ENCODE measurements at places on chromosomes 4 and X. TPM values are rescaled to one million over a fixed set of nuclear protein-coding genes. Genes with fewer than 3 reads are reported as not detected.
A peak's percentile ranks its signal among the peaks of the same experiment; 100 is the strongest.

- no peaks in the 10 kb centered on the region for H3K36me3 ChIP-seq
- no peak overlapping the region for H3K4me3 ChIP-seq
- DNase-seq, result no peak
- no peaks in the 10 kb centered on the region for H3K4me1 ChIP-seq
- no peaks in the 10 kb centered on the region for H3K27me3 ChIP-seq
Measured at GRCh38 chr4:119197772-119198212, 14.7 kb upstream of the USP53 start.

Gene GUCY1A1
- not detected for total RNA-seq

Gene LGI2
- not detected for total RNA-seq

DNA sequence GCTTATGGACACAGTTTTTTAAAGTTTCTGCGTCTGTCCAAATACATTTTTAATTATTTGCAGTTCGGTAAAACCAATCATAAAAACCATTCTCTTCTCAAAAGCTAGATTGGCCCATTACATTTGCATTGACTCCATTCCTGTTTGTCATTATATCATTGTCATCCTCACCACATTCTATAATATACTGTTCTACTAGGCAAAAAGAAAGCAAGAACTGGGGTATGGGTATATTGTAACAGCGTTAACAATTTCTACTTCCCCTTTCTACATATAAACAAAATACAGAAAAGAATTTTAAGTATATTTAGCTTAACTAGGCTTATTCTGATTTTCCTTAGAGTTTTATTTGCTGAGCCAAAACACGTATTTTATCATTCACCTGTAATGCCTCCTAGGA is 91.8 kb downstream of the RAP1GDS1 start:
- no peaks in the 10 kb centered on the region for H3K4me1 ChIP-seq
- no peak for DNase-seq
- H3K27ac ChIP-seq, result no peak overlapping the region
- no peaks in the 10 kb centered on the region for H3K27me3 ChIP-seq
- no peak overlapping the region for H3K4me3 ChIP-seq
- H3K36me3 ChIP-seq, result peaks cover 14% of the 10 kb centered on the region

- H3K36me3 ChIP-seq, result no peaks in the 10 kb centered on the region
- H3K4me3 ChIP-seq, result no peak overlapping the region
- no peak for DNase-seq
- H3K27ac ChIP-seq, result no peak overlapping the region
- H3K27me3 ChIP-seq, result no peaks in the 10 kb centered on the region
Measured at GRCh38 chr4:85555206-85555605, 80.3 kb downstream of the ARHGAP24 start.

Gene SYTL5
- total RNA-seq, result not detected

DNA sequence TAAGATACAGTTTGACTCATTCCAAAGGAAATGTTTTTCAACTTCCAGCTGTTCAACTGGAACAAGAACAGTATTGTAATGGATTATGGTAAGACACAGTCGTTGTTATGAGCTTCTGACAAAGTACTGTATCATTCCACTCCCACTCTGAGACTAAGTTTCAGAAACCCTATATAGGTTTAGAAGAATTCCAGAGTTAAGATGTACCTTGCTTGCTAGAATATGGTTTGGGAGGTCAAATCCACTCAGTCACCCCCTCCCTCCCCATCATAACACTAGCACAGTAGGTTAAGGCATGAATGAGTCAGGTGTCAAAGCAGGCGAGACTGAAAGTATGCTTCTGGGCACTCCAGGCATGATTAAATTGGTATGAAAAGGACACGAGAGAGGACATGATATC is 339.7 kb downstream of the DMD start:
- DNase-seq, result no peak
- no peaks in the 10 kb centered on the region for H3K4me1 ChIP-seq
- no peak overlapping the region for H3K27ac ChIP-seq
- H3K27me3 ChIP-seq, result no peaks in the 10 kb centered on the region

GRCh38 chrX:2650865-2651264 is 40.2 kb upstream of the CD99 start:
- DNase-seq, result no peak
- H3K4me3 ChIP-seq, result no peak overlapping the region
- H3K36me3 ChIP-seq, result peaks cover 4% of the 10 kb centered on the region
- H3K4me1 ChIP-seq, result no peaks in the 10 kb centered on the region

Gene PPP1R3F
- 9.1 TPM for total RNA-seq

Gene CC2D2A
- total RNA-seq, result not detected

DNA sequence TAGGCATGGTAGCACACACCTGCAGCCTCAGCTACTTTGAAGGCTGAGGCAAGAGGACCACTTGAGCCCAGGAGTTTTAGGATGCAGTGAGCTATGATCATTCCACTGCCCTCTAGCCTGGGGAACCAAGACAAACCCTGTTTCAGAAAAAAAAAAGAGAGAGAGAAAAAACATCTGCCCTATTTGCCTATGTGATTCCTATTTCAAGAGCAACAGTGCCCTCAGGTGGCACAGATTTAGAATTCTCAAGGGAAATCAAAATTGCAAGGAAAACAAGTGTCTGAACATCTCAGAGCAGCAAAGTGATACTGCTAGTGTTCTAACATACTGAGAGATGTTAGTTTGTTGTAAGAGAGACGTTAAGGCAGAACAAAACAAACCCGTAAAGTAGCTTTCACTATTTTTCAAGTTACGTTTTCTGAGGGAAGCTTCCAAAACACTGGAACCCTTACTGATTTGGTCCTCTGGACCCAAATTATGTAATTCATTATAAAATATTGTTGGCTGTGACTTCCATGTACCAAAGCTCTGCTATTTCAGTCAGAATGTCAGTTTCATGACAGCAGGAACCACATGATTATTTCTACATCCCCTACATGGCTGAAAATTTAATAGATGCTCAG is 7.9 kb downstream of the BDH2 start:
- peaks cover 37% of the 10 kb centered on the region for H3K36me3 ChIP-seq
- H3K4me1 ChIP-seq, result no peaks in the 10 kb centered on the region
- no peaks in the 10 kb centered on the region for H3K27me3 ChIP-seq

Gene FTSJ1
- total RNA-seq, result 60.0 TPM

Gene BEX2
- 46.4 TPM for total RNA-seq

DNA sequence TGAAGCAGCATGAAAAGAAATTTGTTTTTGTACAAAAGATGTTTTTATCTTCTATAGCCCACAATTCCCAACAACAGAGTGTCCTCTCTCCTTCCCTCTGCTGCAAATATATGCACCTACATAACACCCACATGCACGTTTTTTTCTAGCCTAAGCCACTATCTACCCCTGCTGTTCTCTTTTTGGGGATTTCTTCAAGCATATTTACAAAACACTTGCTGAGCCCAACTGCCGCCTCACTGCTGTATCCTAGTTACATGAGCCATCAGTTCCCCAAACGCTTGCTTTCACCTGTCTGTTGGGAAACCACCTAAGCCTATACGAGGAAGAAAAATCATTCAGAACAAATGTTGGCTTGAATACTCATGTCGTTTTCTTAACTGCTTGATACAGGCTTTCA is 127.2 kb downstream of the CHRNA9 start:
- H3K4me3 ChIP-seq, result no peak overlapping the region
- peak; percentile 28 for DNase-seq
- H3K27ac ChIP-seq, result no peak overlapping the region
- H3K4me1 ChIP-seq, result no peaks in the 10 kb centered on the region
- H3K36me3 ChIP-seq, result no peaks in the 10 kb centered on the region
- H3K27me3 ChIP-seq, result no peaks in the 10 kb centered on the region

Gene SNCA
- total RNA-seq, result not detected

DNA sequence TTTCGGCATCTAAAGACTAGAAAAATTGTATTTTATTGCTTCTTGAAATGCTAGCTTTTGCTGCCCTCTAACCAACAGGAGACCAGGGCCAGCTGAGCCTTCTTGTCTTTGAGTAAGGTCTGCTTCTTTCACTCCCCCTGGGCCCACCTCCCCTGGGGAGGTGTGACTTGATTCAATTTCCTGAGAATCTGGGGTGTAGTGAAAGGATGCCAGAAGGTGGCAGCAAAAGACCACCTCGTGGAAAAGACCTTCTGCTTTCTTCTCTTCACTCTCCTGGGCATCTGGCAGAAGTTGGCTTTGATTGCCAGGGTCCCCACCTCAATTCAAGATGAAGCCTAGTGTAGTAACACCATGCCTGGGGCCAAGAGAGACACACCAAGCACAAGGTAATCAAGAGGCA is 96.5 kb upstream of the MAOA start:
- no peak overlapping the region for H3K4me3 ChIP-seq
- DNase-seq, result peak; percentile 2
- no peaks in the 10 kb centered on the region for H3K36me3 ChIP-seq

Gene MTNR1A
- total RNA-seq, result not detected

Gene CLDN22
- not detected for total RNA-seq

- H3K27ac ChIP-seq, result no peak overlapping the region
- H3K4me1 ChIP-seq, result no peaks in the 10 kb centered on the region
- no peak overlapping the region for H3K4me3 ChIP-seq
- no peak for DNase-seq
Measured at GRCh38 chr4:134421734-134422133, 220.1 kb upstream of the PABPC4L start.

DNA sequence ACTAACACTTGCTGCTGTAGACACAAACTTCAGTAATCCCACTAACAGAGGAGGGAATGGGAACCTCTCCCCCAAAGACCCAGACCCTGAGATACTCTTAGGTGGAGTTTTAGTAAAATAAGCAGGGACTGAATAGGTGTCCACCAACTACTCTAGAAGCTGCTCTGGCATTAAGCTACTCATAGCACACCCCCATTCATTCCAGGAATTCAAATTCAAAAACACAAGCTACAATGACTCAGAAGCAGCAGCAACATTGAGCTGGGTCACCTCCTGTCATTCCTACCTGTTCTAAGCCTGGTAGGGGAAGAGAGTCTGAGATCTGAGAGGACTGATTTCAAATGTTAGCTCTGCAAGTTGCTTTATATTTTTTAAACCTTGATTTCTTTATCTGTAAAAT is 135.4 kb upstream of the FRMPD4 start:
- peaks cover 4% of the 10 kb centered on the region for H3K27me3 ChIP-seq
- H3K4me1 ChIP-seq, result no peaks in the 10 kb centered on the region
- H3K4me3 ChIP-seq, result no peak overlapping the region
- H3K36me3 ChIP-seq, result no peaks in the 10 kb centered on the region
- DNase-seq, result no peak

Gene TAF7L
- total RNA-seq, result not detected
